ENCODE measurements at places on chromosomes 12 and 14.

GRCh38 chr12:130087222-130087621 is 75.0 kb upstream of the FZD10 start:
- no peak for DNase-seq

DNA sequence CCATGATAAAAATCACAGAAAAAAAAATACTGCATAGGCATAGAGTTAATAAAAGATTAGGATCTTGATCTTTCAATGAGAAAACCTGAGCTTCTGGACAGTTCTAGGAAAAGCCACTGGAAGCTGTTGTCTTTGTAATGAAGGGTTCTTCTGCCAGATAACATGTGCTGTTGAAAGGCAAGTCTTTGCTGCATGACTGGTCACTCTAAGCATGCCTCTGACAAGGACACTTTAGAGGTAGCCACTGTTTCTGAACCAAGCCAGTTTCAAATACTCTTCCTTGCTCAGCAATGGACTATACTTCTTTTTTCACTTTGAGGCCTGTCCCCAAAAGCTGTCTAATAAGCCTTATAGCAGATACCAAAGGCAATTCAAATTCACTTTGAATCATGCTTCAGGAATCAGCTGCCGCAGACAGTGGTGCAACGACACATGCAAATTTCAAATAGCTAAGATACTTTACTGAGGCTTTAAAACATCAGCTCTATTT is 70.2 kb downstream of the BTG1 start:
- no peak for DNase-seq

DNA sequence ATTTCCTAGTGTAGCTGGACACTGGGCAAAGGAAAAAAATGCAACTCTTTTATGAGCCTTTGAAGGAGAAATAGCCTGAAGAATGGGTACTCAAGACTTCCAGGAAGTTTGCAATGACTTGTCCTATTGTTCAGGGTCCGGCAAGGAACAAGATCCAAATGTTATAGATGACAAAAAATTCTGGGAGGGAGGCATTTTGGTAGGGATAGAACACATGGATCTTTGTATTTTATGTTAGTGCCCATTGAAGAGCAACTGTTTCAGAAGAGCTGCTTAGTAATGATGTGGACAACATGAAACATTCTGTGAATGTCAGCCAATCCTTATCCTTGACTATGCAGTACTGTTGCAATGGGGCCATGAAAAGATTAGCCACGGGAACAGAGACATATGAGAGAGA is 138.0 kb downstream of the MGAT4C start:
- DNase-seq: no peak

- DNase-seq: no peak
These were observed 10.0 kb upstream of the IL26 start for GRCh38 chr12:68235576-68235975.

DNA sequence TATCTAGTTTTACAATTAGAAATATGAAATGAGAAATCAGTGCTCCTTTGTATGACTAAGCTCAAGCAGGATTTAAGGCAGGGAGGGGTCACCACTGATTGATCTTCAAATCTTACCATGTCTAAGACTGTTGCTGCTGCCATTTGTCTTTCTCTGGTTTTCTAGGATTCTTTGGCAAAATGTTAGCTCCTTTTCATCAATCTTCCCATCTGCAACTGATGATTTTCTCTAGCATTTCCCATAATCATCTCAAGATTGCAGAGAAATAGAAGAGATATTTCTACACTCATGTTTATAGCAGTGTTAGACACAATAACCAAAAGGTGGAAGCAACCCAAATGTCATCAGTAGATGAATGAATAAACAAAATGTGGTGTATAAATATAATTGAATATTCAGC is 175.0 kb downstream of the RAD51B start:
- DNase-seq: no peak

- DNase-seq: no peak
These were observed 116.2 kb upstream of the TMEM260 start for GRCh38 chr14:56463271-56463890.

GRCh38 chr12:61043838-61044237 is 1216.4 kb upstream of the USP15 start:
- DNase-seq: no peak

DNA sequence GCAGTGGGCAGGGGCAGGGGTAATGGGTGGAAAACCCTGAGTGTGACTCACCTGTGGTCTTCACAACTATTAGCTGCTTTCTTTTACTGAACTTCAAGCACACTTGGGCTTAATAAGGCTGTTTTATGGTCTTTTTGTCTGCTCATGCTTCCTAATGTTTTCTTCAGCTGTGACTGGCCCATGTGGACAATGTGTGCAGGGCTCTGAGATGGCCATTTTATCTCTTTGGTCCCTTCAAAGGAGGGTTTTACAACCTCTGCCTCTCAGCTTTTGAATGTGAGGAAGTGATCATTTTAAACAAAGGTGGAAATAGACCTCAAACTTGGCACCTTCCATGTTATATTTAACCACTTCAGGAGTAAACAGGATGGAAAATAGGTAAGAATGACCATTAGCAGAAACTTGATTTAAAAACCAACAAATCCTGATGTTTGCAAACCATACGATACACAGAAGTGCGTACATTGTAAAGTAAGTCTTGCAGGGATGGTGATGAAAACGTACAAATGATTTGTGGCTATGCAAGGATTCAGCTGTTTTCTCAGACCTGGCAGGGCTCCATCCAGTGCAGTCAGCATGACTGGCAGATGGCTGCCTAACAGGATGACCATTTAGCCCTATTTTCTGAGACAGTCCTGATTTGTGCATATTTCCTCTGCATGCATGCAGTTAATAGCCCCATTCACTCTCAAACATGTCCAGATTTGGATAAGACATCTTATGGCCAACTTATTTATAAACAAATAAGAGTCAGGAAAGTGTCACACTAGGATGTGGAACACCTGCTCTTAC is 103.2 kb downstream of the SLC38A4 start:
- no peak for DNase-seq
